Esophagus squamous epithelium (tissue), 5 donors: ENCODE measurements at places on chromosomes 2 and 18. TPM values are rescaled to one million over a fixed set of nuclear protein-coding genes. Genes with fewer than 3 reads are reported as not detected.

C2orf78 gene
- total RNA-seq: not detected

GAREM1 gene
- 18.3 TPM for total RNA-seq

ADD2 gene
- total RNA-seq: 2.4 TPM

RNU2-63P gene
- not detected for total RNA-seq

PTPN4 gene
- 23.3 TPM for total RNA-seq

GRCh38 chr2:31207790-31208189 lies 9.5 kb downstream of the CAPN14 start:
- H3K27ac ChIP-seq: no peak overlapping the region
- H3K36me3 ChIP-seq: no peaks in the 10 kb centered on the region
- DNase-seq: no peak

DNA sequence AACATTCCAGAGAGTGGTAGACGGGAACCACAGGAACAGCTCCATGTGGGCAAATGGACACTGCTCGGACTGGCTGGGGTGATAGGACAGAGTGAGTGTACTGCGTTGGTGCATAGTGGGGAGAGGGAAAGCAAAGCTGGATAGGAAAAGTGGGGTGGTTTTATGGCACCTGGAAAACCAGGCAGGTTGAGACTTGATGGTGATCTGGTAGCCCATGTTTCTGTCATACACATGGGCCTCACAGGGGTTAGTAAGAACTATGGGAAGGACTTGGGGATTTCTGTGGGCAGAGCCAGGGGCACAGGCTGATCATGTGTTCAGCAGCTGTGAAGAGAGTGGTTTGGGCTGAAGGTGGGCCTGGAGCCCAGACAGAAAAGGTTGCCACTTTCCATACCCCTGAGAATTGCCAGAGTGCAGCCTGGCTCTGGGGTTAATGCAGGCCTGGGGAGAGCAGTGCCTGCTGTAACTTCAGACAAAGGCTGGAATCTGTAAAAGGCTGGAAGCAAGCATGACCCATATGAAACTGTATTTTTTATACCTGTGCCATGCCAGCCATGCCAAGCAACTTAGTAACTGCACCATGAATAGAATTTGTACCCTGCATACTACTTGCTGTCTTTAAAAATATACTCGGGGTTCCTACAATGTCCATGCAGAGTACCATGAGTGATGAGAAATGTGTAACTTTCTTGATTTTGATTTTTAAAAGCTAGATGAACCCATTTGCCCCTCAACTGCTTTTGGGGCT lies 41.9 kb downstream of the RPIA start:
- H3K27ac ChIP-seq: no peak overlapping the region
- no peaks in the 10 kb centered on the region for H3K36me3 ChIP-seq
- no peak for DNase-seq
- peaks cover 49% of the 10 kb centered on the region for H3K4me1 ChIP-seq
- no peaks in the 10 kb centered on the region for H3K27me3 ChIP-seq

- no peak overlapping the region for H3K4me3 ChIP-seq
- H3K4me1 ChIP-seq: no peaks in the 10 kb centered on the region
- no peaks in the 10 kb centered on the region for H3K27me3 ChIP-seq
- H3K27ac ChIP-seq: no peak overlapping the region
- no peaks in the 10 kb centered on the region for H3K36me3 ChIP-seq
- DNase-seq: no peak
Measured at GRCh38 chr2:220320326-220320725, 692.9 kb downstream of the SLC4A3 start.

DNA sequence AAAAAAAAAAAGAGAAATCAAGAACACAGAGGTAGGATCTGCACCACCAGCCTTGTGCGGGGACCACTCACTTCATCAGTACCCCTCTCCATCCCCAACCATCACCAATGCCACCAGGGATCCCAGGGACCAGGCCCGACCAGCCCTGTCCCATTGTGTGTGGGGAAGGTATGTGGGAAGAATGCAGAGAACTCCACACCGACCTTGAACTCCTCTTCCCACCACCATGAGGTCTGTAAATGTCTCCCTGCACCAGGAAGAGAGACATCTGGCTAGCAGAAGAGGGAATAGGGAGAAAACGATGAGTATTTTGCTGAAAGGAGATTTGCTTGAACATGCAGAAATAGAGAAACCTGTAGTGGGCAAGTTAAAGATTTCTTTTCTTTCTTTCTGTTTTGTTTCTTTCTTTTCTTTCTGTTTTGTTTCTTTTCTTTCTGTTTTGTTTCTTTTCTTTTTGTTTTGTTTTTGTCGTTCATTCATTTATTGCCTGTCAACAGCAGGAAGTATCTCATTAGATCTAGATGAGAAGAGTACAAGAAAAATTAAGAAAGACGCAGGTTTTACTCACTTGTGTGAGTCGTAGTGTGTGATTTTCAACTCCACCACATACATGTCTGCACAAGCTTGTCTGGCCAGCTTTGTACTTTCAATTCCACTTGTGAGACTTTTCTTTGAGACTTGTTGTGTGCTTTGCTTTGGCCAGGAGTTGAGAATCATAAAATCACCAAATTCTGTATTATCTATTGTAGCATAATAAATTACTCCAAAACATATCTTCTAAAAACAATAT lies 179.8 kb upstream of the HAAO start:
- H3K4me3 ChIP-seq: no peak overlapping the region
- H3K27me3 ChIP-seq: no peaks in the 10 kb centered on the region
- H3K27ac ChIP-seq: peak overlapping the region; percentile 39
- peaks cover 13% of the 10 kb centered on the region for H3K4me1 ChIP-seq

- no peak for DNase-seq
- peaks cover 5% of the 10 kb centered on the region for H3K4me1 ChIP-seq
- no peaks in the 10 kb centered on the region for H3K27me3 ChIP-seq
- no peaks in the 10 kb centered on the region for H3K36me3 ChIP-seq
- no peak overlapping the region for H3K4me3 ChIP-seq
Measured at GRCh38 chr2:69797836-69798289, 31.6 kb upstream of the GMCL1 start.

HOXD10 gene
- 0.22 TPM for total RNA-seq

SMCHD1 gene
- 33.8 TPM for total RNA-seq

DNA sequence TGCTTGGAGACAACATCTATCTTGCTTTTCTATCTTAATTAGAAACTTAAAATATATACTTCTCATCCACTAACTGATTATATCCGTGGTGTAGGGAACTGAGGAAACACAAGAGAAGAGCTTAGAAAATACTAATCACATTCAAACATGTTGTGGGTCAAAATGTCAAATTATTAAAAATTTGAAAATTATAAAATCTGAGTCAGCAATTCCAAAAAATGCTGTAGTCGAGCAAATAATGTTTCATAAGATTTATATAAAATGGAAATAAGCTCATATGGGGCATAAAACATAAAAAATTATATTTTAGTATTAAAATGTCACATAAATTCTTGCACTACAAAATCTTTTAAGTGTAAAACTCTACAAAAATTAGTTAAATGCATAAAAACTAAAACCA lies 29.2 kb downstream of the SF3B1 start:
- H3K27me3 ChIP-seq: no peaks in the 10 kb centered on the region
- H3K4me3 ChIP-seq: no peak overlapping the region
- peaks cover 4% of the 10 kb centered on the region for H3K36me3 ChIP-seq
- no peak for DNase-seq
- H3K27ac ChIP-seq: no peak overlapping the region

OTOS gene
- total RNA-seq: not detected

GRCh38 chr2:95372845-95373244 lies 29.7 kb upstream of the FAHD2A start:
- H3K27ac ChIP-seq: no peak overlapping the region
- no peaks in the 10 kb centered on the region for H3K27me3 ChIP-seq
- H3K4me3 ChIP-seq: no peak overlapping the region
- H3K36me3 ChIP-seq: no peaks in the 10 kb centered on the region
- no peaks in the 10 kb centered on the region for H3K4me1 ChIP-seq
- no peak for DNase-seq

DNA sequence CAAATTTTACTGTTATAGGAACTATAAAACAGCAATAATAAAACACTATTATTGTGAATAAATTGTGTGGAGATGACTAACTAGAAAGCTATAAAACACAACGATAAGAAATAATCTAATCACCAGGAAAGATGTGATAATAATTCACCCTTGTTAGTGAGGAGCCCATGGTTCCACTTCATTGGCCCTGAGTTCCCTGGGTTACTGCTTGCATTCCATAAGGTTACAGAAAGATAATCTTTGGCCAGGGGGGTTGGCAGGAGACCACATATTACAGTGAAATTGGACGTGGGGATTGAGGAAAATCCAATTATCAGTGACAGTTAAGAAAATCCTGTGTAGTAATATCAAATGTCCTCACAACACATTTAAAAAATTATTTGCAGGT lies 2.5 kb upstream of the CPO start:
- H3K27me3 ChIP-seq: no peaks in the 10 kb centered on the region
- H3K36me3 ChIP-seq: no peaks in the 10 kb centered on the region
- no peak overlapping the region for H3K4me3 ChIP-seq
- no peaks in the 10 kb centered on the region for H3K4me1 ChIP-seq

PDE11A gene
- not detected for total RNA-seq

CLHC1 gene
- total RNA-seq: 7.4 TPM

GRCh38 chr2:25707927-25708590 lies 34.7 kb upstream of the DTNB start:
- H3K4me1 ChIP-seq: no peaks in the 10 kb centered on the region
- DNase-seq: no peak
- no peaks in the 10 kb centered on the region for H3K27me3 ChIP-seq
- no peaks in the 10 kb centered on the region for H3K36me3 ChIP-seq

- no peak overlapping the region for H3K4me3 ChIP-seq
- no peak for DNase-seq
- no peak overlapping the region for H3K27ac ChIP-seq
- H3K4me1 ChIP-seq: no peaks in the 10 kb centered on the region
- no peaks in the 10 kb centered on the region for H3K27me3 ChIP-seq
- no peaks in the 10 kb centered on the region for H3K36me3 ChIP-seq
Measured at GRCh38 chr2:159804941-159805340, 6.9 kb upstream of the CD302 start.

DNA sequence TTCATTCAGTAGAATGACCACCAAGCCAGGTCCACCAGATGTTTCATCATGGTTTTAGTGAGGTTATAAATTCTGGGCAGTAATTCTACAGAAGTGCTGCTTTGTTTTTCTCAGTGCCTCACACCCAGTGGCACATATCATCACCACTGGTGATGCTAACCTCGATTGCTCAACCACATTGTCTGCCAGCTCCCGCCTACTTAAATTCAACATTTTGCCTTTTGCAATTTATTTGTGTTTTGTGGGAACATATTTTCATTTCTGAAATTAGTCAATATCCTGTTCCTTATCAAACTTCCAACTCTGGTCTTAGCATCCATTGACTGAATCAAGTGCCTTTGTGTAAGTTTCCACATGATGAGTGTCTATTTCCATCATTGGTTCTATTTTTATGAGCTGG lies 62.3 kb upstream of the TMEM178A start:
- H3K4me3 ChIP-seq: no peak overlapping the region
- no peaks in the 10 kb centered on the region for H3K4me1 ChIP-seq
- H3K36me3 ChIP-seq: no peaks in the 10 kb centered on the region
- H3K27me3 ChIP-seq: no peaks in the 10 kb centered on the region

DNA sequence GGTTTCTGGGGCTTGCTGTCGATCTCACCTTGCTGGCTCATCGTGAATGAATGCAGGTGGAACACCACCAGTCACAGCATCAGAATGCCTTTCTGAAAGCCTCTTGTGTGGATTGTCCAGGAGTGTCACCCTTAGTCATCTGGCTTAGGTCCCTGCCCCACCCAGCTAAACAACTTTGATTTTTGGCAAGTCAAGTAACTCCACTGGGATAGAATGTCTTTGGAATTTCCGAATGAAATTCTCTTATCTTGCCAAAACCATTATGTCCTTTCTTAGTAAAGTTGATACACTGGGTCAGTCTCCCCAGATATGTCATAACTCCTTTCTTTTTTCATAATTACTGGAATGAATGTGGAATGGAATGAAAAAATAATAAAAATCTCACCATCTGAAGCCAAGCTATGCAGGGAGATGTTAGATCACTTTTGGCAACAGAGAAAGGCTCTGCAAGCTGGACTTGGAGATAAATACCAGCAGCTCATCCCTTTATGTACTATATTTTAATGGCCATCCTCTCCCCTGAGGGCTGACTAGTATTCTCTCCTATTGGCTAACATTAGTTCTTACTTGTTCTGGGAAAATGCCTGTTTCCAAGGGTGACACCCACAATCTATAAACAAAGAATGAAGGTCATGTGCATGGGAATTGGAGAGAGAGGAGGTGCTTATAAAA lies 35.4 kb downstream of the INSIG2 start:
- H3K4me3 ChIP-seq: no peak overlapping the region
- no peaks in the 10 kb centered on the region for H3K36me3 ChIP-seq
- H3K27me3 ChIP-seq: no peaks in the 10 kb centered on the region
- no peaks in the 10 kb centered on the region for H3K4me1 ChIP-seq
- peak overlapping the region; percentile 3 for H3K27ac ChIP-seq
- DNase-seq: no peak

DNA sequence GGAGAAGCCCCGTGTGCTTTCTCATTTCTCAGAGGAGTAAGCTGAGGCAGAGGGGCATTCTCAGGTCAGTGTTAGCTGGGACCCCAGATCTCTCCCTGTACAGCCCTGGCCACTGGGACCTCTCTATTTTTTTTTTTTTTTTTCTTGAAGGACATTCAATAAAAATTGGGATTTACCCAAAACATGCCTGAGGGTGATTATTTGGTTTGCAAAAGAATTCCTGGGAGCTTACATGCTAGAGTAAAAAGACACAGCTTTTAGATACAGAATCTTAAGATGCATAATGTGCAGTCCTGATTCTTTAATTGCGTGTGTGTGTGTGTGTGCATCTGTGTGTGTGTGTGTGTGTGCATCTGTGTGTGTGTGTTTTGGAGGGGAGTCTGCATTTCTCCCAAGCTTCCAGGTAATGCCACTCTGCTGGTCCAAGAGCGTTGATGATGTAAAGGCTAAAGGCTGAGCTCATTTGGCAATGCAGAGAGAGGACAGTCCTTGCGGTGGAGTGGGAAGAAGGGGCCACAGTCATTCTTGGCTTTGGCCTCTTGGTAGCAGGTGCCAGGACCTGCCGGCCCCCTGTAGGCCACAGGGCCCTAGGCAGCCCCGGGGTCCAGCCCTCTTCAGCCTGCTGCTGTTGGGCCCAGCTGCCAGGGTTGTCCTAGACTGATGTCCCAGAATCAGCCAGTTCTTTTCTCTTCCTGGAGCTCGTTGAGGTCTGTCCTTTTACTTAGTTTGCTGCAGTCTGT lies 74.1 kb upstream of the MCFD2 start:
- peak overlapping the region; percentile 89 for H3K27ac ChIP-seq
- H3K4me1 ChIP-seq: peaks cover 59% of the 10 kb centered on the region
- no peaks in the 10 kb centered on the region for H3K27me3 ChIP-seq
- no peak for DNase-seq

PDCD1 gene
- 1.2 TPM for total RNA-seq

FAHD2A gene
- total RNA-seq: 18.1 TPM

ZC3H8 gene
- total RNA-seq: 60.1 TPM

ANKRD30B gene
- total RNA-seq: not detected

DNA sequence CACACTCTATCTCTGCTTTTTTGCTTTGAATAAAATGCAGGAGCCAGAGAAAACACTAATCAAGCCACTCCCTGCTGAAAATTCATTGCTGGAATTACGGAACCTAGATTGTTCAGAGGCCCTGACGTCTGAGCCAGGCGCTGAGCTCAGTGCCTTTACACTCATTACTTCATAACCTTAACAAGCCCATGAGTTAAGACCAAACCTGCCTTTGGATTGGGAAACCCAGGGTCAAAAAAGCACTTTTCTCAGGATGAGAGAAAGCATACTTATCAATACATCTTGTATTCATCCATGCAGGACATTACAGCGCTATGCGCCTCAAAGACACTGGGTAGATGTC lies 762 bp downstream of the INO80C start:
- no peaks in the 10 kb centered on the region for H3K36me3 ChIP-seq
- peak overlapping the region; percentile 79 for H3K4me3 ChIP-seq
- H3K27ac ChIP-seq: peak overlapping the region; percentile 96

- H3K4me1 ChIP-seq: no peaks in the 10 kb centered on the region
- DNase-seq: no peak
- no peak overlapping the region for H3K4me3 ChIP-seq
- H3K36me3 ChIP-seq: no peaks in the 10 kb centered on the region
- no peaks in the 10 kb centered on the region for H3K27me3 ChIP-seq
Measured at GRCh38 chr2:186036862-186037449, 298.4 kb downstream of the FSIP2 start.
